ENCODE measurements at places on chromosomes 11 and 22. TPM values are rescaled to one million over a fixed set of nuclear protein-coding genes. Genes with fewer than 3 reads are reported as not detected.

- no peak for DNase-seq
Measured at GRCh38 chr11:31902706-31903105, 91.6 kb upstream of the PAX6 start.

GRCh38 chr11:68051191-68052136 is 12.6 kb downstream of the TCIRG1 start:
- no peak for DNase-seq

GRCh38 chr11:86671531-86672006 is 847 bp downstream of the ME3 start:
- no peak for DNase-seq

DNA sequence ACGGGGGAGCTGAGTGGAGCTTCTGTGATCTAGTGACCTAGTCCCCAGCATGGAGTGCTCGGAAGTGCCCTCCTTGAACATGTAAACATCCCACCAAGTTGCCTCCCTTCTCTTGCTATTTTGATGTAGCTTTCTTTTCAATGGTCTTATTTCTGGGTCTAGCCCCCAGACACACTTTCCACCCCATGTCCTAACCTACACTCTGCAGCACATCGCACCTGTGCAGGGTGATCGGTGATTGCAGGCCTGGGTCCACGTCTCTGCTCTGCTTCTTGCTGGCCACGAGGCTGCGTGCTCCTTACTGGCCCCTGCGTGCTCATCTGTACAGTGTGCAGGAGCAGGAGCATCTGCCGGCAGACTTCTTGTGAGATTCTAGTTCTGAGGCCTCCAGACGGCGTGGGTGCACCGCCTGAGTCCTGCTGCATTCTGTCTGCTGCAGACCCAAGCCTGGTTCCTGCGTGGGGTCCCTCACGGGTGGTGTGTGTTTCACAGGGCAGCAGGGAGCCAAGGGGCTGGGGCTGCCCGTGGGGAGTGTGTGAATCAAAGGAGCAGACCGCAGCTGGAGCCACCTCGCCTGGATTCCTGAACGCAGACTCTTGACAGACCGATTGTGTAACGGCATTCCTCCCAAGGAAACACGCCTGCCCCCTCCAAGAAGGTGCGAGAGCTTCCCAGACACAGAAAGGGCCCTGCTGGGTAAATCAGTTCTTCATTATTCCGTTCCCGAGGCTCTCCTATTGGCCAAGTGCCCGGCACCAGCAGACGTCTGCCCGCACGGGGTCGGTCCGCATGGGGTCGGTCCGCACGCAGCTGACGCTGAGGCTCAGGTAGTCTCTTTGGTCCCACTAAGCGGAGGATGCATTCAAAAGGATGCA is 44.4 kb upstream of the MYEOV start:
- DNase-seq, result no peak

- DNase-seq, result no peak
Measured at GRCh38 chr22:48579043-48579927, 1248.4 kb downstream of the BRD1 start.

ZDHHC13 gene
- 7.3 TPM for total RNA-seq

ATM gene
- total RNA-seq, result 203 TPM

MGAT3 gene
- 0.96 TPM for total RNA-seq

OR51B2 gene
- total RNA-seq, result not detected
